ENCODE measurements at places on chromosomes 3 and 15. TPM values are rescaled to one million over a fixed set of nuclear protein-coding genes. Genes with fewer than 3 reads are reported as not detected.

Gene MNS1
- 29.8 TPM for total RNA-seq

- DNase-seq = no peak
These were observed 118.8 kb downstream of the ECT2 start for GRCh38 chr3:172869368-172869771.

Gene PPIP5K1
- 165 TPM for total RNA-seq

Gene FAM174B
- 18.6 TPM for total RNA-seq

DNA sequence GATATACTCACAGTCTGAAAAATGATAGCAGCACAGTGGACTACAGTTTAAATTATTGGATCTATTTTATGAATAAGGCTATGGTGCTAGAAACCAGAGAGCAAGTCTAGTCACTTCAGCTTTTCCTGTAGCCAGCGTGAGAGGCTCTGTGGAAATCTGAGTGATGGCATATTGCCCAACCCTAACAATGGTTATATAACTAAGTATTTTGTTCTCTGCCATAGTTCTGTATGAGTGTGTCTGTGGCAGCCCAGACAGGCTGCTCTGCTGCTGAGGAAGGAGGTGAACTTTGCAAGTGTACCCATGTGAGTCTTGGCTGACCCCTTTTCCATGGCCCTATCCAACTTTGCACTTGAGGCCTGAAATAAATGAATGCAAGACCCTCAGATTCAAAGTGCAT is 105.7 kb downstream of the LRTM1 start:
- peak; percentile 27 for DNase-seq

- DNase-seq = peak; percentile 23
These were observed 132.6 kb upstream of the COL8A1 start for GRCh38 chr3:99505646-99506269.

Gene SNTN
- not detected for total RNA-seq

- DNase-seq = no peak
These were observed 11.2 kb upstream of the HOMER2 start for GRCh38 chr15:82963471-82964341.

GRCh38 chr15:80887148-80887547 is 102.5 kb downstream of the MESD start:
- DNase-seq = no peak

Gene HDGFL3
- 87.1 TPM for total RNA-seq

DNA sequence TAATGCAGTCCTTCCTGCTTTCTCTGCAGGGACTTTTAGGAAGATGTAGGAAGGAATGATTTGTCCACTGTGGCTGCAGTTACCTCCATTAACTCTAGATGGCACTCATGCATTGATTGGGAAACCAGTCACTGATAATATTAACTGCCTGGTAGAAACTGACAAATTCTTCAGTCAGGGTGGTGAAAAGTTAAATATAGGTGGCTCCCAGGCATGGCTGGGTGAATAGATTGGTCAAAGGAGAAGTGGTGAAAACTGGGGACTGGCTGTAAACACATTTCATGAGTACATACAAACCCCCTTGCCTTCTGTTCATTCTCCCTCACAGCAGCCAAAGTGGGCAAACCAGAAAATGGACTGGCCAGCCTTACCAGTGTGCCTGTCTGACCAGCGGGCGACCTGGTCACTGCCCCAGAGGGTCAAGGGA is 333.4 kb downstream of the THSD4 start:
- peak; percentile 61 for DNase-seq

Gene DLL4
- total RNA-seq = 3.9 TPM

DNA sequence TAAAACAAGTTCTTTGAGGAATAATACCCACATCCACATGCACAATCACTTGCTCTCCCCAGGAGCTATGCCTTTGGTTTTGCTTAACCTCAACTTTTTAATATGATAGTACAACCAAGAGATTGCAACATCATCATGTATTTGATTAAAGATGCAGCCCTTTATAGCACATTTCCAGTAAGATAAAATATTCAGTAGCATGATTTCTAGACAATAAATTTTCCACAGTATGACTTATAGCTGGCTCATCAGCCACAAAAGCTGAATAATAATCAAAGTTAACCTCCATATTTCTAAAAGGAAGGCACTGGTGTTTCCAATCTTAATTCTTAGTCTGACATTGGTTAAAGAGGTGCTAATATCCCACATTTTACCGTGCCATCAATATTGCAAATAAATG is 622.5 kb downstream of the TBL1XR1 start:
- no peak for DNase-seq

DNA sequence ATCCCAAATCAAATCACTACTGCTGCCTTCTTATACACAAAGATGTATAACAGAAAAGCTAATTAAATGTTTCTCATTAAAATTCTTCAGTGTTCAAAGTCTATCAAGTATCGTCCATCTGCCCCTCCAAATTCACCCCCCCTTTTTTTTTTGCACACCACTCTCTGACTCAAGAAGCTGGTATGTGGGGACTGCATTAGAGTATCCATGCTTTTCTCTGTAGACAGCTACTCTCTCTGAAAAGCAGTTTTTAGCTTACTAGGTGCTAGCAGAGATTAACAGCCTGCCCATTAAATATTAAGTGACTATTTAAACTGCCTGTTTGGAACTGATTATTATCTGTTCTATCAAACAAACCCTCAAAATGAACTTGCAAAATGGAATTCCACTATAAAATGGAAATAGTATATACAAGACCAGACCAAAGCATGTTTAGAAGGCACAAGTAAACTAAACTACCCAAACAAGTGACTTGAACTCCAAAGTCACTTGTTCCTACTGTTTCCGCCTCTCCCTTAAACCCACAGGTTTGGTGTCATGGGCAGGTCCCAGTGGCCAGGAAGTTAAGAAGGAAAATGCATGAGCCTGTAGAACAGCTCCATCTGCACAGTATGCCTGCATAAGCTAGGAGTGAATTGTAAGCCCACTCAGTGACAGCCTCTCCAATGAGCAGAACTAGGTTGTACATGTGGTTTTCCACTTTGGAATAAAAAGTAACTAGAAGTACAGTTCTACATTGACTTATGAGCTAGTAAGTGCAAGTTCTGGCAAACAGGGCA is 32.5 kb downstream of the GBE1 start:
- DNase-seq = no peak

Gene TNNC1
- total RNA-seq = 23.2 TPM

Gene ATP10A
- 26.5 TPM for total RNA-seq

DNA sequence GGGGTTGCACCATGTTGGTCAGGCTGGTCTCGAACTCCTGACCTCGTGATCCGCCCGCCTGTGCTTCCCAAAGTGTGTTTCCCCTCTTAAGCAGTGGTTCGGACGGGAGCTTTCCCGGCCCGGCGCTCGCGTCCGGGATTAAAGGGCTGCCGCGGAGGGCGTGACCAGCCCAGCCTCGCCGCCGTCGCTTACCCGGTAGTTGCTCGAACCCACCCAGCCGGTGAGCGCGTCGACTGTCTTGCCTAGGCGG is 513 bp downstream of the CLASP2 start:
- DNase-seq = peak; percentile 65

DNA sequence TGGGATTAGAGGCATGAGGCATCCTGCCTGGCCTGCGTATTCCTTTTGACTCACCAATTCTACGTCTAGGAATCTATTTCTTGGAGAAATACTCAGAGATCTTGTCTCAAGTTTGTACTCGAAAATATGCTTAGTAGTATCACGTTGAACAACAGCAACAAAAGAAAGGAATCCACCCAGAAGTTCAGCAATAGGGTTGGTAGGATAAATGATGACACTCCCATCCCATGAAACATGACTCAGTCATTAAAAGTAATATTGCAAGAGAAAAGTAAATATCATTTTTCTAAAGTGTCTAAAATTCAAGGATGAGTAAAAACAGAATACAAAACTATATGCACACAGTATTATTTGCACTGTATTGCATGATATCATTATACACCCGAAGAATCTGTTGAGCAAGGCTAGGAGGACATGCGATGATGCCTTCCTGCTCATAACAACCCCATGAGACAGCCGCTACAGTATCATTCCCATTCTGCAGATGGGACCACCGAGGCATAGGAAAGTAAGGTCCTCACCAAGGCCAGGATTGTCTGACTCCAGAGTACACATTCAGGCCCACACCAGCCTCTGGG is 61.5 kb downstream of the SLC6A1 start:
- DNase-seq = no peak

GRCh38 chr3:124966521-124967445 is 32.2 kb upstream of the MUC13 start:
- no peak for DNase-seq

Gene COLQ
- 5.4 TPM for total RNA-seq

Gene ACAP2
- 78.2 TPM for total RNA-seq

Gene CADM2
- total RNA-seq = 4.0 TPM

Gene ULK4
- total RNA-seq = 47.4 TPM

Gene TFDP2
- 168 TPM for total RNA-seq

GRCh38 chr3:16884748-16885592 is at the start of gene PLCL2:
Gene PLCL2 (plus strand): TSS chr3:16884955. CDS start chr3:16885040, 85 bp downstream.
- no peak for DNase-seq

Gene RPP25
- total RNA-seq = 15.9 TPM

Gene C3orf49
- total RNA-seq = 0.93 TPM

GRCh38 chr15:60703207-60703933 is 224.4 kb upstream of the ICE2 start:
- DNase-seq = peak; percentile 36

- DNase-seq = no peak
These were observed 56.9 kb upstream of the NR2C2 start for GRCh38 chr3:14890476-14890875.

DNA sequence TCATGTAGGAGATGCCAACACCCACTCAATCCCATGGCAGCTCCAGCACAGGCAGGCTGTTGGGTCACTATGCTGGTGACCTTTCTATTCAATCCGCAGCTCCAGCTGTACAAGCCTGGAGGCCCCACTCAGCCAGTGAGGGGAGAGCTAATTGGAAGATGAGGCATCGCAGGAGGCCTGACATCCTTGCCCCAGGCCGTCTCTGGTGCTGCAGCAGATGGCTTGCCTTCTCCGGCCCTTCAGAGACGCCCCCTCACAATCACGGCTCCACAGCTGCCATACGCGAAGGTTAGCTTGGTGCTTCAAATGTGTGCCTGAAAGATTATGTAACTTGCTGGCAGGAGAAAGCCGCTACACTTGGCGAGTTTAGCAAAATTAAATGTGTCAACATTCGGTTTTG is 104.2 kb upstream of the CLSTN2 start:
- no peak for DNase-seq

- DNase-seq = no peak
These were observed 69.4 kb upstream of the FILIP1L start for GRCh38 chr3:100183608-100184125.

DNA sequence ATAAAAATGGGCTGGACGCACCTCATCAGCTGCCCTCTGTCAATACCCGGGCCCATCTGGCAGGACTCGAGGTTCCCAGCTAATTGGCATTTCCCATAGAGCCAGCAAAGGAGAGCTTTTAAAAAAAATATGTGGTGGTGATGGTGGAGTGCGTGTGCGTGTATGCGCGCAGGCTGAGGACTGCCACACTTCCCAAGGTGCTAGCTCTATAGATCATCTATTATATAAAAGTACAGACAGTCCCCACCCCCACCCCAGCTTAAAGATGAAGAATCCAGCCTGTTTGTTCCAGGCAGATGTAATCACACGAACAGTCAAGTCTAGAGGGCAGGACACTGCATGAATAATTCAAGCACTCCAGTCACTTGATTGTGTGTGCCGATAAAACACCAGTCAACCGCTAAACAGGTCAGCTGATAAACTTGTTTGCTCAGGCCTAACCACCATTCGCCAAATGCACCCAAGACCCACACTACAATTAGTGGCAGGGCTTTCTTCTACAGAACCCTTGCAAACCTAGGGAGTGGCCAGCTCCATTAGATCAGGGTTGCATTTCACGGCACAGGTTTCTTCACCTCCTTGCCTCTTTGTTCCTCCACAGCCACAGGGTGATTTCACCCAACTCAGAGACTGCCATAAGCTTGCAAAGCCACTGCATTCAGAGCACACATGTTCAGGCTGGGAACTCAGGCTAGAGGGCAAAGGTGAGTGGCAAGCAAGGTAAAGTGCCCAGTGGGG is 5.8 kb downstream of the TLE3 start:
- DNase-seq = no peak

Gene IGSF11
- 80.0 TPM for total RNA-seq

Gene GMPS
- 90.2 TPM for total RNA-seq

DNA sequence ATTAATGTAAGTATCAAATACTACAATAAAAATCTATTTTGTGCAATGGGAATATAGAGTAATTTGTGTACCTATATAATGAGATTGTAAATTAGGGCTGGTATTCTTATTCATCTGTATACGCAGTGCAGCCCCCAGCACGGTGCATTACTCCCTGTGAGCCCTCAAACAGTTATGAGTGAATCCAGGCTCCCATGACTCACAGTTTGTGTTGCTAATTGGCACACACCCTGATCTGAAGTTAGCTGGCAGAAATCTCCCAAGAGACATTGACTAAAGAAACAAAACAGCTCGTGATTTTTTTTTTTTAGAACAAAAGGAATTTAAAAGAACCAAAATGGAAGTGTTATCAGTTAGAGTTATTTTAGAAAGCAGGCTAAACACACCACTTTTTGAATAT is 15.7 kb downstream of the GK5 start:
- peak; percentile 54 for DNase-seq

DNA sequence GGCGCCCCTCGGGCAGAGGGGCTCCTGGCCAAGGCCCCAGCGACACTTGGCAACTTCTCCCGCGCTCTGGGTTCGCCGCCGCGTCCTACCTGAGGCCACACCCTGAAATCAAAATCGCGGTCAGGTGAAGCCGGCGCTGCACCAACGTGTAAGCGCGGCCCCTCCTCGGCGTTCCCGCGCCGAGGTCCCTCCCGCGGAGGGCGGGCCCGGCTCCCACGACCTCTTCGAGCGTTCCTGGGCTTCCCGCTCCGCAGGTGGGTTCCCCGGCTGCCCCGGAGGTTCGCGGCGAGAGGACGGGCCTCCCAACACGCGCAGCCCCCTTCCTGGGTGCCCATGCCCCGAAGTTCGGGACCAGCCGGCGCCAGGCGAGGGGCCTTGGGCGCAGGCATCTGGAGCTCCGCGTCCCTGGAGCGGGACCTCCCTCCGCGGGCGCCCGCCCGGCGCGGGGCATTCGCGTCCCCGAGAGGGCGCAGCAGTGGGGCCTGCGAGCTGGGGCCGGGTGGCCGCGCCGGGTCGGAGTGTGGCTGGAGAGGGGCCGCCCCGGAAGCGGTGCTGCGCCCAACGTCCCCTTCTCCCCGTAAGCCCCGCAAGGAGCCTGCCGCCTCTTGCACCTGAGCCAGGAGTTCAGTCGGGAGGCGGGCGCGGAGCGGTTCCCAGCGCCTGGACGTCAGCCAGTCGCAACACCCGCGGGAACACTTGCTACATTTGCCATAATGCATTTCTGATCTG is 13.7 kb downstream of the PAK6 start:
- peak; percentile 74 for DNase-seq

DNA sequence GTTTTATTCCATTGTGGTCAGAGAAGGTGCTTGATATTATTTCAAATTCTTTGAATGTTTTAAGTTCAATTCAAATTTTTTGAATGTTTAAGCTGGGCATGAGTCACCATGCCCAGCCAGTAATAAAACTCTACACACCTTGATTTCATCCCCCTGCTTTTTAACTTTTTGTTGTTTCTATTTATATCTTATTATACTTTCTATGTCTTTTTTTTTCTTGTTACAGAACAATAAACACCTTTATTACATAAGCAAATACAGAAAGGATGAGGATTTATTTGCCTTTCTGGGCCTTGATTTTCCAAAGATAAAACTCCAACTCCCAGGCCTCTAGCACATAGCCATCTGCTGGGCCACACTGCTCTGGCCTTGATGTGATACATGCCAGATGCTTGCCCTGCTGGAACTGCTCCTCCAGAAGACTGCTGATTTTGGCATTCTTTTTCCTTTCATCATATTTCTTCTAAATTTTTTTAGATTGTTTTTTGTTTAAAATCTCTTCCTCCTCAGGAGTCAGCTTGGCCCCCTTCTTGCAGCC is 14.0 kb downstream of the DNAH12 start:
- no peak for DNase-seq
